ENCODE measurements at places on chromosomes 4 and X. TPM values are rescaled to one million over a fixed set of nuclear protein-coding genes. Genes with fewer than 3 reads are reported as not detected.

ZXDB gene
- 10.9 TPM for total RNA-seq

ANXA10 gene
- 0.85 TPM for total RNA-seq

POU3F4 gene
- total RNA-seq = not detected

SUPT20HL1 gene
- not detected for total RNA-seq

DACH2 gene
- total RNA-seq = not detected

FHIP1A gene
- total RNA-seq = under 0.01 TPM

HTN3 gene
- not detected for total RNA-seq

BTK gene
- 0.17 TPM for total RNA-seq

PARM1 gene
- total RNA-seq = 0.77 TPM

TMSB15B gene
- 1.8 TPM for total RNA-seq

GUCY1B1 gene
- 1.4 TPM for total RNA-seq

SPANXN1 gene
- total RNA-seq = not detected

INTU gene
- total RNA-seq = 1.5 TPM

STOX2 gene
- 0.26 TPM for total RNA-seq

CLOCK gene
- total RNA-seq = 8.9 TPM

SMIM9 gene
- total RNA-seq = not detected

HEPH gene
- 26.9 TPM for total RNA-seq

GSX2 gene
- not detected for total RNA-seq

GAGE13 gene
- total RNA-seq = not detected

POU4F2 gene
- not detected for total RNA-seq

PDE5A gene
- total RNA-seq = 20.4 TPM

PLS3 gene
- 249 TPM for total RNA-seq

ANTXR2 gene
- 76.8 TPM for total RNA-seq

IQSEC2 gene
- total RNA-seq = 11.7 TPM

RBM10 gene
- total RNA-seq = 39.0 TPM

DUSP9 gene
- not detected for total RNA-seq

FAM47A gene
- total RNA-seq = not detected

LDB2 gene
- 16.0 TPM for total RNA-seq

TBC1D8B gene
- total RNA-seq = 6.7 TPM

HERC5 gene
- total RNA-seq = 0.23 TPM

RAB39B gene
- total RNA-seq = 0.35 TPM

FGF2 gene
- 27.4 TPM for total RNA-seq

TLR6 gene
- total RNA-seq = 2.5 TPM

ELK1 gene
- 37.3 TPM for total RNA-seq

GABRE gene
- 20.4 TPM for total RNA-seq

GCNA gene
- 4.3 TPM for total RNA-seq

DUSP21 gene
- total RNA-seq = not detected

GABRA4 gene
- not detected for total RNA-seq

SMIM10L2A gene
- 0.43 TPM for total RNA-seq

CENPVL1 gene
- not detected for total RNA-seq

SHROOM3 gene
- 0.60 TPM for total RNA-seq

CYTL1 gene
- total RNA-seq = 12.2 TPM

ALB gene
- total RNA-seq = not detected

ARR3 gene
- total RNA-seq = not detected

TXK gene
- not detected for total RNA-seq

ENOX2 gene
- total RNA-seq = 9.2 TPM

FAAH2 gene
- total RNA-seq = not detected

PPAT gene
- total RNA-seq = 4.8 TPM

TRIM60 gene
- total RNA-seq = not detected

ZNF185 gene
- 4.6 TPM for total RNA-seq

C4orf50 gene
- not detected for total RNA-seq

SSX4B gene
- not detected for total RNA-seq

ZAR1 gene
- not detected for total RNA-seq
